ENCODE measurements at places on chromosomes 3 and 15.

DNA sequence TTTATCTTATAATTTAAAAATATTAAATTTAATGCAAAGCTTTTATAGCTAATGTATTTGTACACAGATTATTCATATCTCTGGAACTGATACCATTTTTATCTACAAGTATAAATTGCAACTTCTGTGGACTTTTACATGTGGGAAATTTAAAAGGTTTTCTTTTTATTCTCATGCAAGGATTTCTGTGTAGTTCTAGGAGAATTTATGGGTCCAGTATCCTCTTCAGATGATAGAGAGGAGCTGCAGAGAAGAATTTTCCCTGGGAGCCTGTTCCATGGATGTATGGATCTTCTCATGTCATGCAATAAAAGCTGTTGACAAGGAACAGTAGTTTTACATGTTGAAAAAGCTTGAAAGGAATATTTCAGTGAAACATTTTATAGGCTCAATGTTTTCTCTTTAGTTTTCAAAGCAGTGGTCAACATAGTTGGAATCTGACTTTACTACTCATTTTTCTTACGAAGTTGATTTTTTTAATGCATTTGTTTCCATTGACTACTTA is 119.7 kb downstream of the MCTP2 start:
- DNase-seq, result no peak

DNA sequence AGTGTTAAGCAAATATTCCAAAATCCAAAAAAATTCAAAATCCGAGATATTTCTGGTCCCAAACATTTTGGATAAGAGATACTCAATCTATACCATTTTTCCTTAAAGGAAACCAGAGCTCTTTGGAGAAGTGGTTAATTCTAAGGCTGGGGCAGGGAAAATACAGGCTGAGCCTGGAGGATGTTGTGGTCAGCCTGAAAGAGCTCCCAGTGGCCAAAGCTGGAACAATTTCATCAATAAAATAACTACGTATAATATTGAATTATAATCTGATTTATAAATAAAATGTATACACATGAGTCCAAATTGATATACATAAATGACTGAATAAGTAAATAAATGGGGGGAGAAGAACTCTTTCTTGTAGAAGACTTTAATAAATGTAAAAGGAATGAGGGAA is 24.6 kb downstream of the PPARG start:
- DNase-seq, result no peak

GRCh38 chr3:138673641-138674530 is 65.3 kb downstream of the FAIM start:
- DNase-seq, result no peak

- no peak for DNase-seq
These were observed 39.3 kb downstream of the P3H2 start for GRCh38 chr3:190081389-190081788.
